Stimulated activated CD8-positive, alpha-beta memory T cell treated with anti-CD3 and anti-CD28 coated beads, Interleukin-2, amount 100 ng/mL, for 1 hour (primary cell): ENCODE measurements at places on chromosomes 7 and 10.

- DNase-seq: no peak
These were observed 156.3 kb downstream of the NEURL1 start for GRCh38 chr10:103649654-103650423.

DNA sequence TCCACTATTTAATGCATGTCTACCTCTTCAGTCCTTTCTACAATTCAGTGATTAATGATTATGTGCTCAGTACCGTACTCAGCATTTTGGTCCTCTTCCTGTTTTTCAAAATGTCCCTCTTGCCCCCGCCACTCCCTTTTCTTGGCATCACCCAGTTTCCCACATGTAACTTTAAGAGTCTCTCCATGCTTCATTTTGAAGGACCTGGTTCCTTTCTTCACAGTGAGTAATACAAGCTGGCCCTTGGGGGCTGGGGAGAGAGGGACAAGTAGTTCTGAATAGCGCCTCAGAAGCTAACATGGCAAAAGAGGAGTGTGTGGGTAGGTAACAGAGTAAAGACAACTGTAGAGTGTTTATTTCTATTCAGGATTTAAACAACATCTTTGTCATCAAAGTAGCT, 34.6 kb upstream of the SLIT1 start:
- no peak for DNase-seq

GRCh38 chr10:114483575-114483974, 79.3 kb upstream of the AFAP1L2 start:
- DNase-seq: no peak

- DNase-seq: no peak
These were observed 372.0 kb downstream of the GPAM start for GRCh38 chr10:111811517-111811916.

DNA sequence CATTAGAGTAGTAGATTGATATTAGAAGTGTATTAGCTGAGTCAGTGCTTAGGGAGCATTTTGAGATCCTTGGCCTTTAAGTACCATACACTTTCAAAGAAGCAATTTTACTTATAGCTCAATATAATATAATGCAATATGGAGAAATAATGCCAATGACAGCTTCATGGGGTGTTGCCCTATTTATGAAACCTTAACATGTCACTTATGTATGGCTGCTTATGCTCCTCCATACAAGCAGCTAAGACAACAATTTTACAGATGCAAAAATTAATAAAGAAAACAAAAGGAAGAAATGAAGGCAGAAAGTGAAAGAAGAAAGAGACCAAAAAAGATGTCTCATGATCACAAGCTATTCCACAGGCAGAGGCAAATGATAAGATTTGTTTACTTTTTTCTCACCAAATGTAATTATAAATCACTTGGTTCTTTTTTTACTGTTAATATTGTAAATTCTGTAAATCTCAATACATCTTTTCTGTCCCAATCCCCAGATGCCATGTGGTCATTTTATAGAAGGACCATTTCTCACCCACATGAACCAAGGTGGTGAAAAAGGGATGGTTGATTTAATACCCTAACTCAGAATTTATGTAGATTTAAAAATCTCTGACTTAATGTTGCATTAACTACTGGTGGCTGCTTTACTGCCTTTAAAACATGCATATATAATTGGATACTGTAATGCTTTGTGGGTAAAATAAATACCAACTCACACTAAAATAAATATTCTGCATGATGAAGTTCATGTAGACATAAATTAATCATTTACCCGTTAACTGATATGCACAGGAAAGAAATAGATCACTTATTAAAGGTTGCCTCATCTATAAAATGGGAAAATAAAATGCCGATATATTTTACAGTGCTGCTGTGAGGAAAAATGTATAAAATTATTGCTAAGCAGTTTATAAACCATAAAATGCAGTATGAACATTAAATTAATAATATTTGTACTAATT, 33.5 kb upstream of the RHOBTB1 start:
- no peak for DNase-seq

DNA sequence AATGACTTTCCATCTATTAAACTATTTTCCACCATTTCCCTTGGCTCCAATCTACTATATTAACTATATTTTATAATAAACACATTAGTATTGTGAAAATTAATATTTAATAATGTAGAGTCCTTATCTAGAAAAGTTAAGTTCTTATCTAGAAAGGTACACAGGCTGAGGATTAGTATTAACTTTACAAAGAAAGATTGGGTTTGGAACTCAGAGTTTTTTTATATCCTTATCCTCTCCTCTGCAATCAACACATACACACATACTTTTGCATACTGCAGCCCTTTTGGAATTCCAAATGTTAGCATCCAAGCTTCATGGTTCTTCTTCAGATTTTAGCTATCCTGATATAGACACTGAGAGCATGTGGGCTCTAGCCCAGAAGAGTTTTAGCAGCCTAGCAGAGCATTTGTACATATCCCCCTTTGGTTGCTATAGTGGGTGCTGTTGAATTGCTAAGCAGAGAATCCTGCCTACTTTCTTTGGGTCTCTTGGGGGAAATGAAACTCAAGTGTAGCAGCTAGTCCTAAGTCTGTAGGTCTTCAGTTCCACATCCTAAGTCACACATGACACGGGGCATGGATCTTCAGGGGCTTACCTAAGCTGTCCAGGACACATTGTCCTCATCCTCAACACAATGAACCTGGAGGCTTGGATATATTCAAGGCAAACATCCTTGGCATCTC, 874.6 kb downstream of the LRMDA start:
- DNase-seq: no peak
